ENCODE measurements at places on chromosomes 3 and 15.
A peak's percentile ranks its signal among the peaks of the same experiment; 100 is the strongest.

- DNase-seq = no peak
These were observed 937.2 kb downstream of the ZPLD1 start for GRCh38 chr3:103372031-103372430.

DNA sequence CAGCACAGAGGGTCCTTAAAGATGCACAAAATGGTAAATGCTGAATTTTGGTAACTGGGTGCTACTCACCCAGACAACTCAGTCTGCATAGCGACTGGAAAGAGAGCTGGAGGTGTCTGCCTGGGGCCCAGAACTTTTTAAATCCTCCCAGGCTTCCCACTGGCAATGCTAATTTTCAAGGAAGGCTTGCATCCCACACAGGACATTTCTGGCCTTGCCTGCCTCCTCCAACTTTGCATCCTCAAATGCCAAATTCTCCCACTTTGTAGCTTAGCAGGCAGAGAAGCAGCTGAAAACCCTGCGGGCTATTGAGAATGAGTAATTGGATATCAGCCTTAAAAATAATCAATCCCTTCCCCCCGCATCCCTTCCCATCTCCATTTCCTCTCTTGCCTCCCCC lies 656.6 kb upstream of the ADAMTS9 start:
- DNase-seq = no peak

- no peak for DNase-seq
These were observed 201.1 kb upstream of the LPP start for GRCh38 chr3:187952849-187953248.

- no peak for DNase-seq
These were observed 7.3 kb upstream of the HRH1 start for GRCh38 chr3:11146773-11147660.

GRCh38 chr15:66747886-66748707 lies 46.1 kb downstream of the SMAD6 start:
- peak; percentile 87 for DNase-seq

DNA sequence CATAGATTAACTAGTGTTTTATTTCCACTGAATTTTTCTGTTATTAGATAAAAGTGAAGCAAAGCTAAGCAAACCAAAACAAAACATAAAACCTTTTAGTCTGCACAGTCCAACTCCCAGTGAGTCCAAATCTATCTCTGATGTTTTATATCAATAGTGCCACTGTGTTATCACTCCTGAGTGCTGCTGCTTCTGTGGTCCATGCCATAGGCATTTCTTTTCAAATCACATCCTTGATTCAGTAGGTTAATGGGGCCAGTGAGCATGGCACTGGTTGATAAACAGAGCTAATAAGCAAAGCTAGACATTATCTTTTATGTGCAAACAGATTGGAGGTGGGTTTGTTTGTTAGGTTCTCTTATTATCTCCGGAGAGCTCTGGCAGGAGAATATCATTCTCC lies 30.0 kb downstream of the RBMS3 start:
- no peak for DNase-seq

DNA sequence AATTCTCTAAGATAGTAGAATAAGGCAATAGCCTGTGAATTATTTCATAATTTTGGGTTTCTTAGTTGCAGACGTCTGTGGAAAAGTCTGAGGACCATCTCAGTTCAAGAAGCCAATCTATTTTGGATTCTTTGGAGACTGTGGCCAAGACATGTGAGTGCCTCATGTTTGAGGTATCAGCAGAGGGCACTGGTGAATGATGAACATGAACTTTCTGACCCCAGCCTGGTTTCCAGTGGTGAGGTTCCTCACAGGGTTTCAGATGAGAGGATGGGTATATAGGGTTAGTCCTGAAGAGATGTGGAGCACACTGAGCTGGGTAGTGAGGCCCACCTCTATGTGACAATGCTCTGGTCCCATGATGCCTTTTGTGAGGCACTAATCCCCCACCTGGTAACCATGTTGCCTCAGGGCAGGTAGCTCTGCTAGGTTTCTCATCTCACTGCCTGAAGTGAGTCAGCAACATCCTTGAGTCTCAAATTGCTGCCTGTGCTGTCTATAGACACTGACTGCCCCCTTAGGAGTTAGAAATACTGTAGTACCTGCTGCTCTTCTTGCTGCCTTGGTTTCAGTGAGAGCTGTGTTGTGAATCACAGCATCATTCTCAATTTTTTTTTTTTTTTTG lies 32.3 kb downstream of the C3orf62 start:
- no peak for DNase-seq

DNA sequence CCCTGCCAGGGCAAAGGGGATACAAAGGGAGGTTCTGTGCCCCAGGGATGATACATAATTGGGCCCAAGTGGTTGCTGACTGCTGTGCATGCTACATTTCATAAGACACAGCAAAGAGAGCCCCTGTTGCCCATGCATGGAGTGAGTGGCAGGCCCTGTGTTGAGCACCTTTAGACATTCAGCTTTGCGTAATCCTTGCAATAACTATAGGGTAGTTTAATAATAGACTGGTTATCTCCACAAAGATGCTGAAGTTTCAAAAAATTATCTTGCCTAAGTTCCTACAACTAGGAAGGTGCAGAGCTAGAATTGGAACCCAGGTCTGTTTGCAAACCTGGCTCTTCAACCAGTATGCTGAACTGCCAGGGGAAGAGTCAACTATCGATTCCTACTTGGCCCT lies 1.7 kb upstream of the OGG1 start:
- DNase-seq = no peak

DNA sequence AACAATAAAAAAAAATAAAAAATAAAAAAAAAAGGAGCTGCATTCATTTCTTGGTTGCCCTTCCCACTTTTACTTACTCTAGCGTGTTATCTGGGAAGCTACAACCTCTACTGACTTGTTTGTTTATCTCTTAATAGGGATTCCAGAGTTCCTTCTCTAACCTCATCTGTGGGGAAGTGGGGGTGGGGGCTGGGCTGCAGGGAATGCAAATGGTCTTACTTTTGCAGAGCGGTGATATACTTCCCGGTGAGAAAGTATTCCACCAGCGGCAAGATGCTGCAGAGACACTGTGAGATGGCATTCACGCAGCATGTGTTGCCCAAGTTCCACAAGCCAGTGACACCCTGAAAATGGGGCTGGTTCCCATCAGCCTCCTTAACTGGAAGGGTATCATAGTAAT lies 2.1 kb downstream of the USP50 start:
- DNase-seq = no peak

DNA sequence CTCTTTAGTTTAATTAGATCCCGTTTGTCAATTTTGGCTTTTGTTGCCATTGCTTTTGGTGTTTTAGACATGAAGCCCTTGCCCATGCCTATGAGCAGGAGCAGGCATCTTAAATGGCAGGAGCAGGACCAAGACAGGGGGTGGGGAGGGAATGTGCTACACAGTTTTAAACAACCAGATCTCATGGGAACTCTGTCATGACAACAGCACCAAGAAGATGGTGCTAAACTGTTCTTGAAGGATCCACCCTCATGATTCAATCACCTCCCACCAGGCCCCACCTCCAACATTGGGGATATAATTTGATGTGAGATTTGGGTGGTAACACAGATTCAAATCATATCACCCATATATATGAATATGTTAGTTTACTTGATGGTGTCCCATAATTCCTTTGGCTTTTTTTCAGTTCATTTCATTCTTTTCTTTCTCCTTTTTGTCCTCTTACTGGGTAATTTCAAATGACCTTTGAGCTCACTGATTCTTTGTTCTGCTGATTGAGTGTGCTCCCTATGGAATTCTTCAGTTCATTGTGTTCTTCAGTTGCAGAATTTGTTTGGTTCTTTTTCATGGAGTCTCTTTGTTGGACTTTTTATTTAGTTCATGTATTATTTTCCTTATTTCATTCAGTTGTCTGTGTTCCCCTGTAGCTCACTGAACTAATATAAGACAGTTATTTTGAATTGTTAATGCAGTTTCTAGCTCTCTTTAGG lies 62.6 kb downstream of the DOCK3 start:
- no peak for DNase-seq

- DNase-seq = no peak
These were observed 104.4 kb downstream of the LRRK1 start for GRCh38 chr15:101023501-101024072.

- DNase-seq = no peak
These were observed 107.8 kb downstream of the MBNL1 start for GRCh38 chr3:152376351-152377183.

GRCh38 chr3:72203105-72203504 lies 418.2 kb upstream of the PROK2 start:
- no peak for DNase-seq

DNA sequence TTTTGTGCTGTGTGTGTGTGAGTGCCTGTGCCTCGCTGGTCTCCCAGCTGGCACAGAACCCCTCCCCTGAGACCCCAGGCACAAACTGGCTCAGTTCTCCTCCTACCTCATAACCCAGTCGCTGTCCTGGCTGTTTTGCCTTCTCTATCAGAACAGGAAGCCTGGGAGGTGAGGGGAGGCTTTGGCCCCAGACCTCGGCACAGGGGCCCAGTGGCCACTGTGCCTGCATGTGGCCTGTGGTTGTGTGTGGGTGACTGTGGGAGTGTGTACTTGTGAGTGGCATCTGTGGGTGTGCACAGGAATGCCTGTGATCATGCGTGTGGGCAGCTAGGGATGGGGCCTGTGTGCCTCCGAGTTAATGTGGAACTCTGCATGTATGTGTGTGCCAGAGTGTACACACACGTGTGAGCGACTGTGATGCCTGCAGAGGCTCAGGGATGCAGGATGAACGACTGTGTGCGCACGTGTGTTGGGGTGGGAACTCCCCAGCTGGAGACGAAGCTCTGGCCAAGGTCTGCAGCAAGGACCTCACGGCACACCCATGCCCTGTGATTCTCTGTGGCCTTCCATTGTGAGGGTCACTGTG lies 32.3 kb downstream of the PSTPIP1 start:
- DNase-seq = no peak
